Inflammatory macrophage treated with lipopolysaccharide for 1 hour (primary cell): ENCODE measurements at places on chromosomes 11 and 22.

- DNase-seq = no peak
Measured at GRCh38 chr11:70402685-70403084, 4.4 kb downstream of the CTTN start.

- no peak for DNase-seq
Measured at GRCh38 chr11:79013509-79013908, 427.3 kb downstream of the TENM4 start.

GRCh38 chr22:39176143-39176713 lies 23.7 kb upstream of the CBX7 start:
- no peak for DNase-seq

DNA sequence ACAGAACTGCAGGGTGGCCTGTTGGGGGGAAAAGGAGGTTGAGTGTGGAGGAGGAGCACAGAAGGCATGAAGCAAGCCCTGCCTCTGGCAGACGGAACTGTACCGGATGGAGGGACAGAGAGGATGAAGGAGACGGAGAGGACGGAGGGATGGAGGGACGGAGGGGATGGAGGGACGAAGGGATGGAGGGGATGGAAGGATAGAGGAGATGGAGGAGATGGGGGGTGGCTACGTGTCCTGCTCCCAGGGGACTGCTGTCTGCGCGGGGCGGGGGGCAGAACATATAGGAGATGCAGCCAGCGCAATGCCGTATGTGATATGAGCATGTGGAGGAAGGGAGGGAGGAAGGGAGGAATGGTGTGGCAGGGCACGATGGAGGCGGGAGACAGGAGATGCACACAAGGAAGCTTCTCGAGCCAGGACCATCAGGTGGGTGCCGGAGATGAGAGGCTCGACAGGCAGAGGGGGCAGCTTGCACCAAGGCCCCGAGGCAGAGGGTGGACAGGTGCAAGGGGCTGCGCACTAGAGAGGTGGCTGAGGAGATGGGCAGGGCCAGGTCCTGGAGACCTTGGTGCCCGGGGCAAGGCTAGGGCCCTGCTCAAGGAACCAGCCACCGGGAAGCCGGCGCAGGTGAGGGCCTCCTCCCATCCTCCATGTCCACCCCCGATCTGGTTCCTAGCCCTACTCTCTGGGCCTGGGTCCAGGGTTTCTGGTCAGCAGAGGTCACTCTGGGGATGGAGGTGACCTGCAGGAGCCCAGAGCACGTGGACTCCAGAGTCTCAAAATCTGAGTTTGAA lies 25.3 kb downstream of the MAFF start:
- DNase-seq = no peak

- no peak for DNase-seq
Measured at GRCh38 chr11:92911478-92911877, 58.0 kb upstream of the MTNR1B start.

DNA sequence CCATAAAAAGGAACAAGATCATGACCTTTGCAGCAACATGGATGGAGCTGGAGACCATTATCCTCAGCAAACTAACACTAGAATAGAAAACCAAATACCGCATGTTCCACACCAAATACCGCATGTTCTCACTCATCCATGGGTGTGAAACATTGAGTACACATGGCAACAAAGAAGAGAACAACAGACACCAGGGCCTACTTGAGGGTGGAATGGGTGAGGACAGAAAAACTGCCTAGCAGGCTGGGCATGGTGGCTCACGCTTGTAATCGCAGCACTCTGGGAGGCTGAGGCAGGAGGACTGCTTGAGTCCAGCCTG lies 12.3 kb downstream of the EHD1 start:
- DNase-seq = no peak

- DNase-seq = no peak
Measured at GRCh38 chr11:4821021-4821420, at the start of gene OR51F2. TSS of gene OR51F2 (plus strand) at chr11:4821321. CDS start at chr11:4821422, 101 bp downstream.
